ENCODE measurements at places on chromosomes 12 and 14.

DNA sequence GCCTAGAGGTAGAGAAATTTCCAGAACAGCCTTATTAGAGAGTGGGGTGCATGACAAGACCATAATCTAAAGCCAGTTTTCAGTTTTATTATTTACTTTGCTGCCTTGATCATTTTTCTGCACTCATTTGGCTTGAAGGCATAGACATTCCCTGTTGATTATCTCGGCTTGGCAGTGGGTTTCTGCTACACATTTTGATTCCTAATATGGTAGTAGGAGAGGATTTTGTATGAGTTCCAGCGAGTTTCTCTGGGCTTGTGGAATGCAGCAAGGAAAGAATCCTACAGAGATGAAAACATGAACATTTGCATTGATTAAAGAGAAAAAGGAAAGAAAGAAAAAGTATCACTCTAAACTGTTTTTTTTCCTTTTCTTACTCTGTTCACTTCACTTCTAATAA lies 281.2 kb downstream of the PAWR start:
- no peak for DNase-seq

DNA sequence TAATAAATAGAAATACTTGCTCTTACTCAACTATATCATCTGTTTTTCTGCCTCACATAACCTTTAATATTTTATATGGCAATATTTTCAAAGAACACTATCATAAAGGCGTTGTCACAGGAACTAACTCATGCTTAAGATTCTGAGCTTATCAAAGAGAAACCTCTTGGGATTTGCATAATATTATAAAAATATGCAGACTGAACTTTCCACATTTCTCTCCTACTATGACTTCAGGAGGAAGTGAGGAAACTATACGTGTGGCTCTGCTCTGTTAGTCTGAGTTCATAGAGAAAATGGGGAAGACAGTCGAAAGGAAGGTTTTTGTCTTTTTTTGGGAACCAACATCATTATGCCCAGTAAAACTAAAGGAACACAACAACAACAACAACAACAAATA lies 124.7 kb downstream of the GARIN6 start:
- no peak for DNase-seq

GRCh38 chr14:64733321-64733720 lies 29.1 kb downstream of the PLEKHG3 start:
- DNase-seq: no peak

DNA sequence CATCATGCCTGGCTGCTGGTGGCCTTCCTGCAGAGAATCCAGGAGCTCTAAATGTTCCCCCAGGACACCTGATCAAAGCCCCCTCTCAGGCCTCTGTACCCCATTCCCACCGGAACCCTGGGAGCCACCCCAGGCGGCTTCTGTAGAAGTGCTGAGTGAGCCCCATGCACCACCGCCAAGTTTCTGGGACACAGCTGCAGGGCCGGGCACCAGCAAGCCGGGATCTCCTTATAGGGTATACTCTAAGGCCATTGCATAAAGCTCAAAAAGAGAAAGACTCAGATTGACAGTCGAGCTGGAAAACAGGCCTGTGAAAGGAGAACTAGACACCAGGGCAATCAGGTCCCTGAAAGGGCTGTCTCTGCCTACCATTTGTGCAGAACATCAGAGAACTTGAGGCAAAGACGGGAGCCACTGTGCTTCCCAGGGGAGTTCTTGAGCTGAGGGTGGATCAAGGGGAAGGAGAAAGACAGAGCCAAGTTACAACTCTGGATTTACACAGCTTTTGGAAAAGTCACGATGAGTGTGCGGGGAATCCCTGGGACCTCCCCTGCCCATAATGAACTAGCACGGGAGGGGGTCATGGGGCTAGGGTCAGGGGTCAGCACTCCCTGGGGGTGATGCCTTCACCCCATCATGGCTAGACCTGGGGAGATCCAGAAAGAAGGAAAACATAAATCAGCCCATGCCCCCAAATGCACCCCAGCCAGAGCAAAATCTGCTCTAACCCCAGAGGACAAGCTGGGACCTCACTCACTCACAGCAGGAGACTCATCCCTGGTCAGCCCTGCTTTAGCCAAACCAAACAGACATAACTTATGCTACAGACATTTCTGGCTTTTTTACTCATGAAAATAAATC lies 51.1 kb downstream of the ITPK1 start:
- no peak for DNase-seq

DNA sequence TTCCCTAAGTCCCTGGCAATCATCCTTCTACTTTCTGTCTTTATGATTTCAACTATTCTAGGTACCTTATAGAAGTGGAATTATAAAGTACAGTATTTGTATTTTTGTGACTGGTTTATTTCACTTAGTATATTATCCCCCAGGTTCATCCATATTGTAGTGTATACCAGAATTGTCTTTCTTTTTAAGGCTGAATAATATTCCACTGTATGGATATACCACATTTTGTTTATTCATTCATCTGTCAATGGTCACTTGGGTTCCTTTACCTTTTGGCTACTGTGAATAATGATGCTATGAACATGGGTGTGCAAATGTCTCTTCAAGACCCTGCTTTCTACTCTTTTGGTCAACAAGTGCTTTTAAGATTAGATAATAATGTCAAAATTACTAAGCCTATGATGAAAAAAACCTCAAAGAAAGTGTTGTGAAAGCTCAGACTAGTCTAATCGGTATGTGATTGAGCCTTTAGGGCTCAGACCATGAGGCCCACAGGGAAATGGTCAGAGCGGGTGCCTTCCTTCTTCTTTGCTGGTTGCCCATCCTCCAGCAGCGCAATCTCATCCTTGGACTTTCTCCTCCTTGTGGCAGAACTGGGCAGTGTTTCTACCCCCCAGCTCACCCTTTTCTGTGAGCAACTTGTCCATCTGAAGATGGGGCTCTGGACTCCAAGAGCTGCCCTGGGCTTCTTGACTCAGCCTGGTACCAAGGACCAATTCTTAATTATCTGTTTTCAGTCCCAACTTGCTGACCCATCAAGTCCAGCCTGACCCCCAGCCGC lies 105.4 kb downstream of the TTC8 start:
- DNase-seq: no peak

DNA sequence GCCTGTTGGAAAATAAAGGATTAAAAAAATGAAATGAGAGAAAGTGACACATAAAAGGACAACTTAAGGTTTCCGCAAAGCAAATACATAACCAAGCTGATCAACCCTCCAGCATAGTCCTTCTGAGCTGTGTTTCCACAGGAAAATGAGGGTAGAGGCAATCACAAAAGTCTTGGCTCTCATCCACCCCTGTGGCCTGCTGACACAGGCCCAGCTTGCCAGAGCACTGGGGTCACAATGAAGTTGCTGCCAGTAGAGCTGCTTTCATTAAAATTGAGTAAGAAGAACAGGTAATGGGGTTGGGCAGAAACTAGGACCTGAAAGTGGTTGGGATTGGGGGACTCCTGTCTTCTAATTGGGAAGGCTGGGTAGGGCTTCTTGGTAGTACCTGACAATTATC lies 65.9 kb downstream of the RERG start:
- no peak for DNase-seq

- no peak for DNase-seq
Measured at GRCh38 chr12:67701121-67701520, 52.6 kb downstream of the DYRK2 start.

GRCh38 chr14:64119980-64120379 lies 174.2 kb downstream of the ESR2 start:
- DNase-seq: no peak

GRCh38 chr12:25253371-25254068 lies 2.8 kb upstream of the KRAS start:
- no peak for DNase-seq

- DNase-seq: no peak
Measured at GRCh38 chr14:64987438-64987767, 708 bp downstream of the FNTB start.

DNA sequence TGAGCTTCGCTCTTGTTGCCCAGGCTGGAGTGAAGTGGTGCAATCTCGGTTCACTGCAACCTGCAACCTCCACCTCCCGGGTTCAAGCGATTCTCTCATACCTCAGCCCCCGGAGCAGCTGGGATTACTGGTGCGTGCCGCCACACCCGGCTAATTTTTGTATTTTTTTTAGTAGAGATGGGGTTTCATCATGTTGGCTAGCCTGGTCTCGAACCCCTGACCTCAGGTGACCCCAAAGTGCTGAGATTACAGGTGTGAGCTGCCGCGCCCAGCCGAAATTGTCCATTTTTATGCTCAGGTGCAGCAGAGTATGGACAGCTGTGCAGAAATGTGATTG lies 19.2 kb upstream of the CYP46A1 start:
- no peak for DNase-seq

GRCh38 chr12:7351177-7351576 lies 47.3 kb downstream of the ACSM4 start:
- DNase-seq: no peak

DNA sequence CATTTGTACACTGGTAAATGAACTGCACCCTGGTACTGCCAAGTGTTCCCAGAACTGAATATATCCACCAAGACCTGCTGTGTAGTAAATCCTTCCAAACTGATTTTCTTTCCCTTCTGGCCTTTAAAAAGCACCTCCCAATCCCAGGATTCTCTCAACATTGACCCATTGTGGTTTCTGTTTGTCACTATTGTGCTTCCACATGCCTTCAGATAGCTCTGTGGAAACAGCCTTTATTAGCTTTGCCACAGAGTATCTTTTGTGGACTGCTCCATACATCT lies 949 bp upstream of the KIF21A start:
- DNase-seq: peak; percentile 4

GRCh38 chr12:6635856-6636531 lies at the start of gene LPAR5:
Gene LPAR5, minus strand, starts transcription at chr12:6635959. Its CDS starts 14,711 bp downstream, at chr12:6621248.
- DNase-seq: no peak

GRCh38 chr12:108679106-108679681 lies 45.5 kb upstream of the SELPLG start:
- DNase-seq: no peak

- DNase-seq: no peak
Measured at GRCh38 chr12:80861641-80862378, 75.9 kb downstream of the LIN7A start.

DNA sequence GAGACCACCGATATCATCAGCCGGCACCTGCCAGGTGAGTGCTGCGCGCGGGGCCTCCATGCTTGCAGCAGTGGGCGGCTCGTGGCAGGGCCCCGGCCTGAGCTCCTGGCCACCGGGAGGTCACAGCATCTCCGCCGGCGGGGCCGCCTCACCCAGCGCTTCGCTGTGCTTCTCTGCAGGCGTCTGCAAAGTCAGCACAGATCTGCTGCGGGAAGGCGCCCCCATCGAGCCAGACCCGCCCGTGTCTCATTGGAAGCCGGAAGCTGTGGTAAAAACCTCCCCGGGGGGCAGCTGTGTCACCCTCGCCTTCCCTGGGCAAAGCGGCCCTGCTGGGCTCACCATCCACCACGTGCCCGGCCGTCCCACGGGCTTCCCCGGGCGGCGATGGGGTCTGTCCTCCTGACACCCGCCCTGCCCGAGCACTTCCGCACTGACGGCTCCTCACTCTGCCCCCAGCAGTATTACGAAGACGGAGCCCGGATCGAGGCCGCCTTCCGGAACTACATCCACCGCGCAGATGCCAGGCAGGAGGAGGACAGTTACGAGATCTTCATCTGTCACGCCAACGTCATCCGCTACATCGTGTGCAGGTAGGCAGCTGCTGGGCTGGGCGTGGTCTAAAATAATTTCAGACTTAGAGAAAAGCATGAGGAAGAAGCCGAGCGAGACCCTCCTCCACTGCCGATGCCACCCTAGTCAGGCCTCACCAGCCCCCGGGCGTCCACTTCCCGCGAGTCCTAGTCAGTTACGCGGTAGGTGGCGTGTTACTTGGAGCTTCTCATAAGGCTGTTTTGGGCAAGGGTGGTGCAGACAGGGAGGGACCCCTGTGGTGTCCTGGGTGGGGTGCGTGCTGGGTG lies 7.1 kb downstream of the PGAM5 start:
- peak; percentile 23 for DNase-seq

DNA sequence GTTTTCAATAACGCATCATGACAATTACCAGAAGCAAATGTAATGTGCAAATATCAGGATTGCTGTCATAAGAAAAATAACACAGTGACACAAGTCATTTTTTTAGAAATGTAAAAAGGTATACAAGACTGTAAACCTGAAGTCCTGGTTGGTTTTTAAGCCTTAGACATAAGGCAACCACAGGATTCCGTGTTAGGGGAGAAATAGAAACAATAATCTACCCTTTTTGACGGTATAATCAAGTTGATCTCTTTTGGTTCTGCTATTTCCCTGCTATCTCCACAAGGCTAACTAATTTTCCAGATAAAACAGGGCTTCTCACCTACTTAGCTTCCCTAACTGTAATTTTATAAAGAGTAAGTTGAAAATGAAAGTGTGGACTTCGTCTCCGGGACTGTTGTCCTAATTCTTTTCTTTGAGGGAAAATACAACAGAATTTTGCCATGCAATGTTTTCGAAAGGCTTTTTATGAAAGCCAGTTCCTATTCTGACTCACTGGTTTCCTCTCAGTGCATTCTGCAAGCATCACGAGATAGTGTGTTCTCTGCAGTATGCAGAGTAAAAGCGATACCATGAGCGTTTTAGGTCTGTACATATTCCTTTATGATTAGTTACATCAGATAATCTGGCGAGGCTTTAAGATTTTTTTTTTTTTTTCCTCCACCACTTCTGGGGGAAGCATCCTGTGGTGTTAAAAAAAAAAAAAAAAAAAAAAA lies 10.6 kb downstream of the MYO1H start:
- no peak for DNase-seq

DNA sequence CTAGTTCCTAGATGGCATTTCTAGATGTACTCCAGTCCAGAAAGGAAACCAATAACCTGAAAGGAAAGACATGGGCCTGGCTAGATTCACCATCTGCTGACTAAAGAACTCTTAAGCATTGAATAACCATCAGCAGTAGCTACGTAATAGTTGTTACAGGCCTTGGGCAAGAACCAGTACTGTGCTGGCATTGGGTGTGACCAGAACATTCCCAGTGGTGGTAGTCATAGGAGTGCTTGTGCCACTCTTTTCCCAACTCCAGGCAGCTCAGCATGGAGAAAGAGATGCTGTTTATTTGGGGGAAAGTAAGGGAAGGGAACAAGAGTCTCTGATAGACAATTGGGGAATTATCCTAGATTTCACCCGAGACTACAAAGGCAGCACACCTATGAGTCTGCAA lies 333.3 kb downstream of the SLC16A7 start:
- no peak for DNase-seq

GRCh38 chr14:24309538-24310264 lies at the start of gene LTB4R2:
Gene LTB4R2, plus strand, starts transcription at chr14:24310140. Its CDS starts 525 bp downstream, at chr14:24310665.
- DNase-seq: no peak

DNA sequence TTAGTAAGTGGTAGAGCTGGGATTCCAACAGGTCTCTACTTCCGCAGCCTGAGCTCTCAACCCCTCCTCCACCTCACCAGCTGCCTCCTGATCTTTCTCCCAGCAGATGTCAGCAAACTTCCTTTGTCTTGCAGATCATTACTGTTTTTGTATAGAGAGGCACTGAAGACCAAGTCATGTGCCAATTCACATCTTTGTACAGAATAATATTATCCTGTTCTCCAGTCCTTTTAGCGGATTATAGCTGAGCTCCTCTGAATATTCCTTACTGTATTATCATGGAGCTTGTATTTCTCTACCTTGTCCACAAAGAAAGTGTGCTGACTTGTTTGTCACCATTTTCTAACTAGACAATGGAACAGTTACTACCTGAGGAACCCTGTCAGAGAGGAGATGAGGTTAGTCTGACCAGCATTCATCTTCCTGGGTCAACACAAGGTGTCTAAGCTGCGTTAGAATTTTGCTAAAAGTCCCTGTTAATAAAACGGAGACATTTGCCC lies 142.3 kb upstream of the ARHGAP5 start:
- peak; percentile 32 for DNase-seq

- DNase-seq: no peak
Measured at GRCh38 chr14:50012644-50013043, 103.7 kb downstream of the VCPKMT start.
